ENCODE measurements at places on chromosomes 4 and X. TPM values are rescaled to one million over a fixed set of nuclear protein-coding genes. Genes with fewer than 3 reads are reported as not detected.

- no peak for DNase-seq
These were observed 8.0 kb downstream of the OFD1 start for GRCh38 chrX:13742397-13743176.

- no peak for DNase-seq
These were observed 89.1 kb downstream of the RAPGEF2 start for GRCh38 chr4:159191989-159192388.

Gene ARMCX4
- 28.0 TPM for total RNA-seq

Gene GYPA
- 7.8 TPM for total RNA-seq

Gene CACNA1F
- total RNA-seq, result 0.05 TPM

Gene NEUROG2
- total RNA-seq, result not detected

Gene TMSB15A
- total RNA-seq, result 28.0 TPM

Measured in urinary bladder (tissue), 4 donors.